ENCODE measurements at places on chromosomes 2 and 18. TPM values are rescaled to one million over a fixed set of nuclear protein-coding genes. Genes with fewer than 3 reads are reported as not detected.

Gene ATP8B1
- total RNA-seq = 2.4 TPM

Gene UPP2
- 0.17 TPM for total RNA-seq

Gene OTX1
- 0.18 TPM for total RNA-seq

Gene TXNL4A
- total RNA-seq = 42.3 TPM

Gene NR4A2
- 45.9 TPM for total RNA-seq

Gene UGT1A4
- not detected for total RNA-seq

GRCh38 chr18:55893948-55894347 lies 306.0 kb upstream of the TCF4 start:
- no peaks in the 10 kb centered on the region for H3K36me3 ChIP-seq
- H3K4me3 ChIP-seq = no peak overlapping the region

GRCh38 chr2:37600735-37601134 lies 70.7 kb downstream of the CDC42EP3 start:
- no peaks in the 10 kb centered on the region for H3K36me3 ChIP-seq
- peaks cover 2% of the 10 kb centered on the region for H3K4me1 ChIP-seq
- H3K27me3 ChIP-seq = no peaks in the 10 kb centered on the region
- DNase-seq = no peak
- H3K4me3 ChIP-seq = no peak overlapping the region
- no peak overlapping the region for H3K27ac ChIP-seq

DNA sequence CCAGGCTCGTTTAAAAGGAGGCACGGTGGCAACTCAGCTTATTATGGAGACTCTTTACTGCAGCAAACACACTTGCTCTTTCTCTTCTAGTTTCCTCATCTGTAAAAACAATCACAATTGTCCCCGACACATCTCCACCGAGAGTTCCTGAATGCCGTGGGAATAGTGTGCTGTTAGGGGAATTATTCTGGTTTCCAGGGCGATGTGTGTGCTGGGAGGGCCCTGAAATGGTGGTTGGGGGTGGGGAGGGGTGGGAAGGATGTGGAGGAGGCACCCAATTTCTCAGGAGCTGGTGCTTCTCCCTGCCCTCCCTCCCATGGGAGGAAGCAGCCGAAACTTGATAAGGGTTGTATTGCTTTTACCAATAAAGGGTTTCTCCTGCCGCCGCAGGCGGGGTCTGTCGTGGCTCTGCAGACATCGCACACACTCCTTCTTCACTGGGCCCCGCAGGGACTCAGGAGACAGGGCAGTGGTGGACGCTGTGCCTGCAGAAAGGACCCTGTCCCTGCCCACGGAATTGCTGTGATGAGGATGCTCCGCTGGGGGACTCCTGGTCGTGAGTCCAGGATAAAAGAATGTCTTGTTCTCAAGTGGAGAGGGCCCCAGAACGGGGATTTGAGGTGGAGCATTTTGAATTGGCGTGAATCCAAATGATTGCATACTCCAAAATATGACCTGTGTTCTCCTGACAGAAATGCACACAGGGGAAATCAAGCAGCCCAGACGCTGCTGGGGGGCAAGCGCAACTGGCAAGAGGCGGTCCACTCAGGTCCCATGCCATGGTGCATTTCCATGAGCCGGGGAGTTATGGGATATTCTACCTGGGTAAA lies 119.2 kb downstream of the ACKR3 start:
- H3K4me3 ChIP-seq = no peak overlapping the region
- H3K4me1 ChIP-seq = no peaks in the 10 kb centered on the region
- H3K36me3 ChIP-seq = no peaks in the 10 kb centered on the region
- no peak for DNase-seq

GRCh38 chr2:58971511-58972360 lies 730.6 kb upstream of the FANCL start:
- H3K4me1 ChIP-seq = no peaks in the 10 kb centered on the region
- H3K27ac ChIP-seq = no peak overlapping the region

DNA sequence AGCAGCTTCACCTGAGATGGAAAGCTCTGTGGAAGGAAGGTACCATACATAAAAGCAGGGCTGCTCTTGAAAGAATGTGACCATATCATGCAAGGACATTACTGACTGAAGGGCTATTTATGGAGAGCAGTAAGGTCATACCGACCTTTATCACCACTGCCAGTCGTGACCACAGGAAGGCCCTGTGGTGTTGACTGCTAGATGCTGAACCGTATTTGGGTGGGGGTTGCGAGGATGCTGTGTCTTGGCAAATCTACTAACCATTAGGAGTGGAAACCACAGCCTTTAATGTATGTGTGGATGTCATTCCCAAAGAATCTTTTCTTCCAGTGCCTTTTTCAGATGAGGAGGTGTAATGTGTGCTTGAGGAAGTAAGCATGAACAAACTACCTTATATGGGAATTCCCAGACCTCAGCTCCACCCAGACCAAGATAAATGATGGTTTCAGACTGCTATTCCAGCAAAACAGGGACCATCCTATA lies 60.8 kb downstream of the LIMS1 start:
- no peak overlapping the region for H3K27ac ChIP-seq
- DNase-seq = no peak
- no peaks in the 10 kb centered on the region for H3K36me3 ChIP-seq
- H3K4me1 ChIP-seq = peaks cover 12% of the 10 kb centered on the region
- H3K4me3 ChIP-seq = no peak overlapping the region
- H3K27me3 ChIP-seq = no peaks in the 10 kb centered on the region

GRCh38 chr18:41973983-41974382 lies 18.9 kb downstream of the PIK3C3 start:
- DNase-seq = no peak
- no peak overlapping the region for H3K4me3 ChIP-seq
- H3K36me3 ChIP-seq = no peaks in the 10 kb centered on the region
- H3K27ac ChIP-seq = no peak overlapping the region
- no peaks in the 10 kb centered on the region for H3K4me1 ChIP-seq
- no peaks in the 10 kb centered on the region for H3K27me3 ChIP-seq

GRCh38 chr2:1683297-1683696 lies 61.0 kb downstream of the PXDN start:
- no peak for DNase-seq
- H3K27ac ChIP-seq = no peak overlapping the region
- H3K4me3 ChIP-seq = no peak overlapping the region
- no peaks in the 10 kb centered on the region for H3K4me1 ChIP-seq

- no peaks in the 10 kb centered on the region for H3K27me3 ChIP-seq
- H3K36me3 ChIP-seq = no peaks in the 10 kb centered on the region
- no peak overlapping the region for H3K4me3 ChIP-seq
- no peak for DNase-seq
- H3K4me1 ChIP-seq = no peaks in the 10 kb centered on the region
Measured at GRCh38 chr2:22904126-22904684, 480.8 kb upstream of the KLHL29 start.

- H3K36me3 ChIP-seq = no peaks in the 10 kb centered on the region
- no peaks in the 10 kb centered on the region for H3K27me3 ChIP-seq
- no peak for DNase-seq
- H3K4me3 ChIP-seq = no peak overlapping the region
- H3K4me1 ChIP-seq = no peaks in the 10 kb centered on the region
- no peak overlapping the region for H3K27ac ChIP-seq
Measured at GRCh38 chr2:107809835-107810234, 16.9 kb upstream of the RGPD4 start.

GRCh38 chr2:204452464-204453023 lies 92.7 kb upstream of the PARD3B start:
- peaks cover 1% of the 10 kb centered on the region for H3K4me1 ChIP-seq

DNA sequence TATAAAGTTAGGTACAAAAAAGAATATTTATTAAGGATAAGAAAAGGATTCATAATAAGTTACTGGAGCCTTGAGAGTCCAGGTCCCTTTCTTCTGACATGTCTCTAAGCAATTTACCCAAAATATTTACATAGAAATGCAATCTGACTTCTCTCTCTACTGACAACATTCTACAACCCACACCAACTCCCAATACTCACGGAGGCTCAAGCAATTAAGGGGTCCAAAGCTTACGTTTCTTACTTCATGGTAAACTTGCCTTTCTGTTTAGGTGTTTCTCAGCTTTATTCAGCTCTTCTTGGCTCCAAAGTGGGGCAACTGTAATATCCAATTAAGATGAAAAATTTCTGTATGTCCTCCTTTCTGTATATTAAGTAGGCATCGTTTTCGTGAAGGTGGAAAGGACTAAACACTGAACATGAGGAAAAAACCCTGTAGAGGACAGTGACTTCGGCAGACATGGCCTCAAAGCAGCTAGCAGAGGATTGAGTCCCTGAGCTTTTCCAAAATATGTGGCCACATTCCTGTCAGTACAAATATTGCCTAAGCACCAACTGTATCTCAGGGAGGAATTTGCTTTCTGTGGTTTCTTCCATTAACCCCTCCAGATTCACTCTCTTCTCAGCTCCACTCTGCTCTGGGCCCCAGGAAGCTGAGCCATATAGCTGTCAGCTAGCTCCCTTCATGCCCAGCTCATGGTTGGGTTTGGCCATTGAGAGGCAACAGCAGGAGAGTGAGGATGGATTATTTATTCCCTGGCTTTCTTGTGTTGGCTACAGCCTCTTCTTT lies 67.9 kb upstream of the GLS start:
- H3K27me3 ChIP-seq = no peaks in the 10 kb centered on the region
- H3K27ac ChIP-seq = no peak overlapping the region
- DNase-seq = no peak
- H3K4me1 ChIP-seq = peaks cover 2% of the 10 kb centered on the region

GRCh38 chr18:22167471-22168241 lies 1.7 kb upstream of the GATA6 start:
- H3K27ac ChIP-seq = peak overlapping the region; percentile 96
- no peaks in the 10 kb centered on the region for H3K27me3 ChIP-seq
- H3K4me3 ChIP-seq = peak overlapping the region; percentile 98
- no peaks in the 10 kb centered on the region for H3K36me3 ChIP-seq
- H3K4me1 ChIP-seq = peaks cover 1% of the 10 kb centered on the region
- DNase-seq = peak; percentile 64

DNA sequence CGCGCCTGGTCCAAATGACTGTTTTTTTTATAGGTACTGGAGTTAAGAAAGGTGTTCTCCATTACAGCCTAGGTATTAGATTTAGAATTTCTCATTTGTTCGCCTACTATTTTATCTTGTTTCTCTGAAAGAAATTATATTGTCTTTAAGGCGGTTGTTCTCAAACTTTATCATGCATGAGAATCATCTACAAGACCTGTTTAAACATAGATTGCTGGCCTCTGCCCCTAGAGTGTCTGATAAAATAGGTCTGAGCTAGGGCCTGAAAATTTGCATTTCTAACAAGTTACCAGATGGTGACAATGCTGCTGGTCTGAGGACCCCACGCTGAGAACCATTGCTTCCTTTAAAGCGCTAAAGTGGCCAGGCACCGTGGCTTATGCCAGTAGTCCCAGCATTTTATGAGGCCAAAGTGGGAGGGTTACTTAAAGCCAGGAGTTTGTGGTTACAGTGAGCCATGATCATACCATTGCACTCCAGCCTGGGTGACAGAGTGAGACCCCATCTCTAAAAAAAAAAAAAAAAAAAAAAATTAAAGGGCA lies 34.0 kb upstream of the RNF138 start:
- H3K36me3 ChIP-seq = no peaks in the 10 kb centered on the region
- no peak overlapping the region for H3K4me3 ChIP-seq
- DNase-seq = no peak

DNA sequence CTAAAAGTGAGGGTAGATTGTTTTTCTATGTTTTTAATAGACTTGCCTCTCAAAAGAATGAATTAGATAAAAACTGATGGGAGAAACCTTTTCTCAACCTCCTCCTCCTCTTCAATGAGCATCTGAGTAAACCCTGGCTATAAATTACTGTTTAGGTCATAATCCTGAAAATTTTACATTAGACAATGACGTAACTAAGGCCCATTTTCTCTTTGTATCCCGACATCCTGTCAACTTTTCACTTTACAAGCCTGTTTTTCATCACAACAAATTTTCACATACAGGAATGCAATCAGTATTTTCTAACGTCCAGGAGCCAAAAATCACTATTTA lies 1.3 kb downstream of the SPIRE1 start:
- peaks cover 8% of the 10 kb centered on the region for H3K4me1 ChIP-seq
- H3K27ac ChIP-seq = peak overlapping the region; percentile 99
- H3K36me3 ChIP-seq = no peaks in the 10 kb centered on the region
- H3K27me3 ChIP-seq = no peaks in the 10 kb centered on the region
- no peak for DNase-seq

- H3K4me3 ChIP-seq = no peak overlapping the region
- no peaks in the 10 kb centered on the region for H3K27me3 ChIP-seq
- no peak for DNase-seq
- peaks cover 1% of the 10 kb centered on the region for H3K4me1 ChIP-seq
Measured at GRCh38 chr2:105315314-105315713, 14.2 kb downstream of the TGFBRAP1 start.

- peak overlapping the region; percentile 78 for H3K27ac ChIP-seq
- H3K4me1 ChIP-seq = no peaks in the 10 kb centered on the region
- no peaks in the 10 kb centered on the region for H3K36me3 ChIP-seq
- DNase-seq = peak; percentile 69
- H3K4me3 ChIP-seq = peak overlapping the region; percentile 79
Measured at GRCh38 chr2:164840458-164840929, 1.1 kb downstream of the COBLL1 start.

DNA sequence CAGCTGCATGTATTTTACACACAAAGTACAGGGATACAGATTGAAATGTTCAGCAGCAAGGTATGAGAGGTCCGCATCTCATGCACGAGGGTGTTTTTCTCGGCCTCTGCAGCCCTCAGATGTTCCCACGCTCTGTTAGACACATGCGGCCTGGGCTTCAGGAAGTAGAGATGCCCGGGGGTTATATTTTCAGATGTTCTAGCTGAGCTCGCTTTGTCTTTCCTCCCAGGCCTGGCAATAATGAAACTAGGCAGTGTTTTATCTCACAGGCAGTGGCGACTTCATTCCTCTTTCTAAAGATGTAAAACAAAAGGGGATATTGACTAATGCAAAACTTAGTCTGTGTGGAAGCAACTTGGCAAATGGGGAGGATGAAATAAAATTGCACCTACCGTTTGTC lies 190.7 kb downstream of the GBX2 start:
- no peak overlapping the region for H3K27ac ChIP-seq
- DNase-seq = no peak
- no peaks in the 10 kb centered on the region for H3K4me1 ChIP-seq

- no peak for DNase-seq
- H3K4me3 ChIP-seq = no peak overlapping the region
- H3K27me3 ChIP-seq = no peaks in the 10 kb centered on the region
- H3K36me3 ChIP-seq = no peaks in the 10 kb centered on the region
- no peak overlapping the region for H3K27ac ChIP-seq
Measured at GRCh38 chr2:230046491-230046890, 22.2 kb downstream of the SLC16A14 start.

DNA sequence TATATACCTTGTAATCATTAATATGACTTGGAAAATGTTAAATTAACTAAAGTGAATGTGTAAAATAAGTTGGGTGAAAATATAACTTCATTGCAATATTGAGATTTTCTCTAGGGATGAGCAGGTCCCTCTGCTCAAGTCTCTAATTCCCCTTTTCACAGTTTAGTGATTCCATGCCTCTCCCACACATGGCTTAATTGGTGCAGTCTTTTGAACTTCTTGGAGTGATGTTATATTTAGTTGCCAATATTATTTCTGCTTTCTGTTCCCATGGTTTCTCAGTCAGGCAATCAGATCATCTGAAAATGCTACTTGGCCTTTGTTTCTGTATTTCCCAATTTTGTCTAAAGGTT lies 233.7 kb upstream of the SPOPL start:
- no peaks in the 10 kb centered on the region for H3K36me3 ChIP-seq
- no peak overlapping the region for H3K27ac ChIP-seq
- peaks cover 6% of the 10 kb centered on the region for H3K4me1 ChIP-seq

- no peaks in the 10 kb centered on the region for H3K36me3 ChIP-seq
- H3K4me1 ChIP-seq = peaks cover 10% of the 10 kb centered on the region
- H3K27me3 ChIP-seq = no peaks in the 10 kb centered on the region
- no peak overlapping the region for H3K27ac ChIP-seq
Measured at GRCh38 chr2:1697601-1698000, 46.7 kb downstream of the PXDN start.
